NAMALWA (cell line): ENCODE measurements at places on chromosomes 7 and 10.

DNA sequence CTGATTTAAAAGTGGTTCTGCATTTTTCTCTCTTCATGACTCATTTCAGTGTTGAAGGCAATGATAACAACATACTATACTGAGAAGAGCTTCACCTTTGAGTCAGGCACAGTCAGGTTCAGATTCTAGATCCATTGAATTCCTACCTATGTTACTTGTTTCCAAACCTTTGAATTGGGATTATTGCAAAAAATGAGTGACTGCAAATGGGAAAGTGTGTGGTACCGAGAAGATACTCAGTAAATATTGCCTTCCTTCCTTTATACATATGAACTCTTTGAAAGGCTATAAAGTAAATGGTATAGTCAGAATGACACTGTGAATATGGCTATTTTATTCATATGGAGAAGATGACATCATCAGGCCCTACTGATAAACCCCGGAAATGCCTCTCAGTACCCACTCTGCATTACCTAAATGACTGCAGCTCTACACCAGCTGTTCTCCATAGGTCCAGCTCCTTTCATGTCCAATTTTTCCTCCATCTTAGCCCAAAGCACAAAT, 66.7 kb upstream of the FGL2 start:
- DNase-seq = no peak

- DNase-seq = peak; percentile 18
Observed at GRCh38 chr7:117505238-117505637, 25.4 kb downstream of the CFTR start.

- DNase-seq = peak; percentile 58
Observed at GRCh38 chr10:79202188-79203013, 133.6 kb downstream of the ZMIZ1 start.

- no peak for DNase-seq
Observed at GRCh38 chr7:78529392-78529791, 730.8 kb downstream of the PHTF2 start.

DNA sequence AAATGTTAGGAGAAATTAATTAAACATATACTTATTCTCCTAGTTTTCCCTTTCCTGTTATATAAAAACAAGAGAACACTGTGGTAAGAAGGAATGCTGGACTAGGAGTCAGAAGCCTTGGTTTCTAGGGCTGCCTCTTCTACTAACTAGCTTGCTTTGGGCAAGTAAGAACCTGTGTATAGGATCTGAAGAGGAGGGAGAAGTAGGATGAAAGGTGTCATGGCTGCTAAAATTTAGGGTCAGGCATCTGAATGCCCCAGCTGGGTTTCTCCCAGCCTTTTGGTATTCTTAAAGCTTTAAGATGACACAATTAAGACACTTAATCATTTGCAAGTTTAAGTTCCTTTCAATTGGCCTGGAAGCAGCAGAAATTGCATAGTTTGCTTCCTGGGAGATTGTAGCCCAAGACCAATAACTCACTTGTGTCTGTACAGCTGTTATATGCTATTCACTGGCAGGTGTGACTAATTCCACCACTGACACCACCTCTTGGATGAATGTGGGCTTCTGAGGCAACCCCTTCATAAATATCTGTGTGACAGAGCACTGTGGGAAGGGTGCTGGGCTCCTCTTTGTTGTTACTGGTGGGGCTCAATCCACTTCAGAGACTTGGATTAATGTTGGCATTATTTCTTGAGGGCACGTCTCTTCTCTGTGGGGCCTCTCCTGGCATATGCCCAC, 137.2 kb downstream of the LRMDA start:
- no peak for DNase-seq

- no peak for DNase-seq
Observed at GRCh38 chr10:4677296-4678021, 148.5 kb upstream of the AKR1E2 start.
